Upper lobe of left lung (tissue), 6 donors: ENCODE measurements at places on chromosomes 5 and 9. TPM values are rescaled to one million over a fixed set of nuclear protein-coding genes. Genes with fewer than 3 reads are reported as not detected.

DNA sequence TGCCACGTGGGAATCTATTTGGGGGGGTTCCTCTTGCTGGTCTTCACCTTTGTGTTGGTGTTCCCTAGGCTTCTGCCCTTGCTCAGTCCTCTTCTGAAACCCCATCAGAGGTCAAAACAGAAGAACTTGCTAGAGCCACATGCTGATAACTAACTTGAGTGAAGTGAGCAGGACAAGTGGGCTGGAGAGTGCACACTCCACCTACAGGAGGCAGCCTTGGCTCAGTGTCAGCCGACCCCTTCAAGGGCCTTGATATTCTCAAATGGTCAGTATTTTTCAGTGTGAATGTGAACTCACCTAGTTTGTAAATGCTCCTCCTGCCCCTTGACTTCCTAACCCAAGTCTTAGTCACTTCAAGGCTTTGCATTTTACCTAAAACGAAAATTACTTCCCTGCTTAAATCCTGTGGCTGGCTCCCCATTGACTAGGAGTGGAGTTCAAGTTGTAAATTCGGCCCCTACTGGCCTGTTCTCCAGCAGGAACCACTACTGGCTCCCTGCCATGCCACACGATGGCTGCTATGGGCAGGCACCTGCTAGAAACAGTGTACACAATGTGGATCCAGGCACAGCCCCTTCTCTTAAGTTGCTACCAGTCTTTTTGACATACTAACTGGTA is 3.6 kb upstream of the SLC1A3 start:
- H3K4me3 ChIP-seq = no peak overlapping the region
- H3K27ac ChIP-seq = no peak overlapping the region
- no peak for DNase-seq
- H3K4me1 ChIP-seq = peaks cover 5% of the 10 kb centered on the region
- no peaks in the 10 kb centered on the region for H3K36me3 ChIP-seq

DNA sequence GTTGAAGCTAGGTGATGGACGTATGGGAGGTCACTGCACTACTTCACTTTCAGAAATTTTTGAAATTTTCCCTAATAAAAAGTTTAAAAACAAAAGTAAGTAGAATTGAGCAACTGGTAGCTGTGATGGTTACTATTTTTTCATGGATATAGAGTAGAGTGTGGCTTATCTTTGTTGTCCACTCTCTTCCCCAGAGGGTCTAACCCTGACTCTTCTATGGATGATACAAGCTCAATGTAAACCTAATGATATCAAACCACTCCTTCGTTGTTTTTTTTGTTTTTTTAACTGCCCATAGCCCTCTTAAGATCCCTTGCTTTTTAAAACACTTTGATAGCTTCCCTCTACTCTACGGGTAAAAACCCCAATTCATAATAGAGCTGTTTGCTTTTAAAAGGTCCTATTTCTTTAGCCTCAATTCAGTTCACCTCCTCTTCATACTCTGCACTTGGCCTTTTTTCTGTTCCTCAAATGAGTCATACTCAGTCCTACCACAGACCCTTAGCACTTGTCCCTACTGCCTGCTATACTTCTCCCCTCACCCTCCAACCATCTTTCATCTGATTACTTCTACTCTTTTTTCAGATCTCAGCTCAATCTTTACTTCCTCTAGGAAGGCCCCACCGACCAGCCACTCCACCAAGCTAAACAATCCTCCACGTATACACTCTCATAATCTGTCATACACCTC is 2.6 kb downstream of the HDAC3 start:
- H3K27ac ChIP-seq = no peak overlapping the region
- H3K27me3 ChIP-seq = no peaks in the 10 kb centered on the region
- peaks cover 18% of the 10 kb centered on the region for H3K36me3 ChIP-seq
- no peak for DNase-seq

GRCh38 chr5:67793418-67793817 is 422.1 kb upstream of the PIK3R1 start:
- no peaks in the 10 kb centered on the region for H3K27me3 ChIP-seq
- no peaks in the 10 kb centered on the region for H3K4me1 ChIP-seq
- no peak overlapping the region for H3K27ac ChIP-seq
- no peaks in the 10 kb centered on the region for H3K36me3 ChIP-seq
- H3K4me3 ChIP-seq = no peak overlapping the region

GRCh38 chr9:29697011-29697410 is 2123.7 kb upstream of the C9orf72 start:
- no peak overlapping the region for H3K27ac ChIP-seq
- DNase-seq = no peak
- no peaks in the 10 kb centered on the region for H3K27me3 ChIP-seq
- H3K4me1 ChIP-seq = no peaks in the 10 kb centered on the region
- H3K4me3 ChIP-seq = no peak overlapping the region
- H3K36me3 ChIP-seq = no peaks in the 10 kb centered on the region

- H3K36me3 ChIP-seq = no peaks in the 10 kb centered on the region
- DNase-seq = no peak
- H3K4me3 ChIP-seq = no peak overlapping the region
- no peaks in the 10 kb centered on the region for H3K27me3 ChIP-seq
- H3K4me1 ChIP-seq = no peaks in the 10 kb centered on the region
- no peak overlapping the region for H3K27ac ChIP-seq
These were observed 180.5 kb downstream of the CEMIP2 start for GRCh38 chr9:71587576-71588362.

GRCh38 chr5:146440870-146441495 is 6.2 kb upstream of the TCERG1 start:
- no peaks in the 10 kb centered on the region for H3K36me3 ChIP-seq
- H3K27ac ChIP-seq = no peak overlapping the region
- no peak overlapping the region for H3K4me3 ChIP-seq
- no peaks in the 10 kb centered on the region for H3K4me1 ChIP-seq
- DNase-seq = no peak
- no peaks in the 10 kb centered on the region for H3K27me3 ChIP-seq

DNA sequence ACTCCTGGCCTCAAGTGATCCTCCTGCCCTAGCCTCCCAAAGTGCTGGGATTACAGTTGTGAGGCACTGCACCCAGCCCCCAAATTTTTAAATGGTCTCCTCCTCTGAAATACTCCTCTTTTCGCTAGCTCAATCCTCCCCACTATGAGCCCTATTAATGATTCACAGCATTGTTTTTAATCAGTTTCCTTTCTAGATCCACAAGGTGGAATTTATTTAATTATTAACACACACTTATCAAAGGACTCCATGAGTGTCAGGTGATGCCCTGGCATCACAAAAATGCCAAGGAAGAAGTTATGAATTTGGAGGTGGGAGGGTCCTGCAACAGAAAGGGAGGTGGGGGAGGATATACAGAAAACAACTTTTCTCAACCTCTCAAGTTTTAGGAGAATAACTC is 806.5 kb downstream of the PRELID2 start:
- no peak for DNase-seq
- H3K27ac ChIP-seq = no peak overlapping the region
- H3K4me1 ChIP-seq = no peaks in the 10 kb centered on the region

DNA sequence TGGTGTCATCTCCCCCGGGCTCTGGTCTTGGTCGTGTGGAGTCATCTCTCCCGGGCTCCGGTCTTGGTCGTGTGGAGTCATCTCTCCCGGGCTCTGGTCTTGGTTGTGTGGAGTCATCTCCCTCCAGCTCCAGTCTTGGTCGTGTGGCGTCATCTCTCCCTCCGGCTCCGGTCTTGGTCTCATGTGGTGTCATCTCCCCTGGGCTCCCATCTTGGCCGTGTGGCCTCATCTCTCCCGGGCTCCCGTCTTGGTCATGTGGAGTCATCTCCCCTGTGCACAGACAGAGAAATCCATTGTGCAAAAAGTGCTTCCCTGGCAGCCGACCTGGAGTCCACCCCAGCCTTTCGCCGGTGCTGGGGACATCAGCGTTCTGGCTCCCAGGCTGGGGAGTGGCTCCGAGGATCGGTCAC is 91.1 kb upstream of the CACNA1B start:
- H3K36me3 ChIP-seq = peaks cover 77% of the 10 kb centered on the region
- no peak overlapping the region for H3K4me3 ChIP-seq
- H3K27ac ChIP-seq = no peak overlapping the region

DNA sequence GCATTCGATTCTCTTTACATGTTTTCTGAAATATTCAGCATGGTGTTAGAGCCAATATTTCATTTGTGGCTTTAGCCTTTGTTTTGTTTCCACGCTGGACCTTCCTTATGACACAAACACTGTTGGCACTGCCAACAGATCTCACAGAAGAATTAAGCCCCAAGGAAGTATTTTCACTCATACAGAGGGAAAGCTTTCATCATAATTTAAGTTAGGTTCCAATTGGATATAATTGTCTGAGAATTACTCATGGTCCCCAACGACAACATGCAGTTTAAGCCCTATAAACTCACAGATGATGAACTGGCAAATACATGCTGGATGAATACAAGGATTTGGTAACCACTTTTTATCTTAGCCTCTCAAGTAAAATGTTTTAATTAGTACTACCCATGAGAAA is 259.5 kb downstream of the EBF1 start:
- DNase-seq = no peak
- no peak overlapping the region for H3K4me3 ChIP-seq
- H3K36me3 ChIP-seq = no peaks in the 10 kb centered on the region
- H3K27ac ChIP-seq = no peak overlapping the region
- no peaks in the 10 kb centered on the region for H3K27me3 ChIP-seq
- H3K4me1 ChIP-seq = no peaks in the 10 kb centered on the region

DNA sequence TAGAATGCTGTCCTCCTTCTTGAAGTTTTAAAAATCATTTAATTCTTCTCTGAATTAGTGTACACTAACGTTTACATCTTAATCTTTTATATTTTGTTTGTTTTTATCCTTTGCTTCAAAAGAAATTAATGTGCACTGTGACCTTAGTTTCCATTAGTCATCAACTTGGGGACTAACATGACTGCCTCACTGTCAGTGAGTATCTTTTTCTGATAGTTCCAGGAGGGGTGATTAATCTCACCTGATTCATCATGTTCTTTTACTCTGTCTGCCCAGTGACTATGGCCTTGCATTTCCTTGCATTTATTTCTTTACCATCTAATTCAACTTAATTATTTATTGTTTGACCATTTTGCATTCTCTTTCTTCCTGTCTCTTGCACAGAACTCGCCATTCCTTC is 33.4 kb upstream of the NR3C1 start:
- H3K27ac ChIP-seq = no peak overlapping the region
- no peak overlapping the region for H3K4me3 ChIP-seq
- H3K36me3 ChIP-seq = no peaks in the 10 kb centered on the region
- no peaks in the 10 kb centered on the region for H3K27me3 ChIP-seq

- H3K27me3 ChIP-seq = no peaks in the 10 kb centered on the region
- peak overlapping the region; percentile 52 for H3K27ac ChIP-seq
- DNase-seq = no peak
These were observed 26.3 kb upstream of the GABRP start for GRCh38 chr5:170757182-170757601.

DNA sequence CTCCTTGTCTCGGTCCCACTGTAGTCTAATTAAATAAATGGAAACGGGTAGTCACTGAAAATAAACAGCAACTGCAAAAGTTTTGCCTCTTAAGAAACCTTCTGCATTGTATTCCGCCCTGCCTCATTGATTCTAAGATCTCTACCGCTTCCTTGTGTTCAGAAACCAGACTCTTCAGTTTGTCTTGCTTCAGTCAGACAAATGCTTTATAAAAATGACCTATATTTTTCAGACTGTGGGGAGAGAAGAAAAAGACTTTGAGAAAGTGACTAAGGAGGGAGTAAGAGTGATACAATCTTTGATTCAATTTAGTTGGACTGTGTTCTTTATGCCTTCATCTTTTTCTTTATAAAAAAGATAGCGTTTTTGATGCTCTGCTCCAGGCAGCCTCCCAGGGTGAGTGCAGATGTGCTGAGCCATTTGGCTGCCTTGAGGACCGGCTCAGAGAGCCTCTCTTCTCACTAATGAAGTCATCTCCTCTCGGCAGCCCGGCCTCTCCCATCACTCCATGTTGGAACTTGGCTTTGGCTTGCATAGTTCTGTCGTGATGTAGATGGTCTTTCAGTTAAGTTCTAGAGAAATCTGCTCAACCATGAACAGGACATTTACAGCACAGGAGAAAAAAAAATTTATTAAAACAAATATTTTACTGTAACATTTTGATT is 4.0 kb upstream of the VCAN start:
- H3K27ac ChIP-seq = no peak overlapping the region
- peaks cover 16% of the 10 kb centered on the region for H3K4me1 ChIP-seq
- DNase-seq = no peak

- no peaks in the 10 kb centered on the region for H3K4me1 ChIP-seq
- no peaks in the 10 kb centered on the region for H3K27me3 ChIP-seq
- no peaks in the 10 kb centered on the region for H3K36me3 ChIP-seq
- no peak overlapping the region for H3K4me3 ChIP-seq
These were observed 165.7 kb upstream of the DMRT1 start for GRCh38 chr9:675697-676370.

- H3K36me3 ChIP-seq = no peaks in the 10 kb centered on the region
- H3K4me1 ChIP-seq = peaks cover 3% of the 10 kb centered on the region
- H3K4me3 ChIP-seq = no peak overlapping the region
- H3K27me3 ChIP-seq = no peaks in the 10 kb centered on the region
- no peak overlapping the region for H3K27ac ChIP-seq
These were observed 52.5 kb upstream of the RPS23 start for GRCh38 chr5:82330530-82331270.

DNA sequence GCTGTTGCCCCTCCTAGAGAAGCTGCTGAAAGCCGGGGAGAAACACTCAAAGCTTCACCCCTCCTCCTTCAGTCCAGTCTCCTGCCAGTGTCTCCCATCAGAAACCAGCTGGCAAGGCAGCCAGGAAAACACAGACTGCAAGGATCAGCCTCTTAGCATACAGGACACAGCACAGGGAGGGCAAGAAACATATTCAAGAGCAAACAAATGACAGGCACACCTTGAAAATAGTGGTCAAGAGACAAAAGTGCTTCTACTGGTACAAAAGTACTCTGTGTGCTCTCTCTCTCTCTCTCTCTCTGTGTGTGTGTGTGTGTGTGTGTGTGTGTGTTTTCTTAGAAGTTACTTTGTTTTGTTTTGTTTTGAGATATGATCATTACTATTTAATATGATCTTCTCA is 227.2 kb downstream of the RAB3C start:
- no peak for DNase-seq
- no peaks in the 10 kb centered on the region for H3K27me3 ChIP-seq
- H3K27ac ChIP-seq = no peak overlapping the region
- H3K4me3 ChIP-seq = no peak overlapping the region
- no peaks in the 10 kb centered on the region for H3K4me1 ChIP-seq
- H3K36me3 ChIP-seq = no peaks in the 10 kb centered on the region

GRCh38 chr5:175554296-175554695 is 75.9 kb downstream of the SFXN1 start:
- no peak overlapping the region for H3K4me3 ChIP-seq
- H3K36me3 ChIP-seq = no peaks in the 10 kb centered on the region
- no peak overlapping the region for H3K27ac ChIP-seq

- H3K27ac ChIP-seq = peak overlapping the region; percentile 42
- DNase-seq = peak; percentile 63
- H3K4me3 ChIP-seq = no peak overlapping the region
- peaks cover 19% of the 10 kb centered on the region for H3K4me1 ChIP-seq
- no peaks in the 10 kb centered on the region for H3K27me3 ChIP-seq
These were observed 98.4 kb downstream of the FNBP1 start for GRCh38 chr9:129944506-129945116.

Gene BTNL9
- 114 TPM for total RNA-seq

Gene ANKRD55
- total RNA-seq = 0.23 TPM

Gene HSPB3
- 3.3 TPM for total RNA-seq

Gene PCDHA9
- total RNA-seq = 1.0 TPM

Gene TAF9
- 29.1 TPM for total RNA-seq

Gene UBE2B
- 83.8 TPM for total RNA-seq

Gene TRMO
- total RNA-seq = 18.1 TPM
